ENCODE measurements at places on chromosomes 3 and 15. TPM values are rescaled to one million over a fixed set of nuclear protein-coding genes. Genes with fewer than 3 reads are reported as not detected.

The CLRN1 gene
- total RNA-seq, result not detected

The AADACL2 gene
- total RNA-seq, result not detected

The STRC gene
- 0.73 TPM for total RNA-seq

The ADGRG7 gene
- not detected for total RNA-seq

The BRK1 gene
- 123 TPM for total RNA-seq

The CKMT1A gene
- not detected for total RNA-seq

The SNX22 gene
- 0.39 TPM for total RNA-seq

The GP9 gene
- not detected for total RNA-seq

The FBXO40 gene
- total RNA-seq, result not detected

The CLCN2 gene
- 5.5 TPM for total RNA-seq

The LRRC34 gene
- 9.8 TPM for total RNA-seq

The CPLX3 gene
- not detected for total RNA-seq

The ACTRT3 gene
- 3.5 TPM for total RNA-seq

The XYLB gene
- 7.7 TPM for total RNA-seq

The OSBPL10 gene
- 11.1 TPM for total RNA-seq

The ACSBG1 gene
- not detected for total RNA-seq

The GPR27 gene
- under 0.01 TPM for total RNA-seq

The LRRIQ4 gene
- not detected for total RNA-seq

The IMPG2 gene
- total RNA-seq, result 0.20 TPM

The DOCK3 gene
- 0.20 TPM for total RNA-seq

The SCG3 gene
- not detected for total RNA-seq

The C3orf85 gene
- not detected for total RNA-seq

The ISLR2 gene
- not detected for total RNA-seq

The SERF2 gene
- 334 TPM for total RNA-seq

The UROC1 gene
- total RNA-seq, result not detected

The ARHGEF26 gene
- 5.5 TPM for total RNA-seq

The SH2D7 gene
- not detected for total RNA-seq

The UCN2 gene
- 0.20 TPM for total RNA-seq

The KBTBD8 gene
- total RNA-seq, result 0.73 TPM

The SCAANT1 gene
- not detected for total RNA-seq

The SLC22A14 gene
- 1.5 TPM for total RNA-seq

The IL12A gene
- total RNA-seq, result 3.5 TPM

The TAGLN3 gene
- total RNA-seq, result not detected

The RBP2 gene
- total RNA-seq, result not detected

The IMPDH2 gene
- total RNA-seq, result 479 TPM

Data from subcutaneous preadipocyte (primary cell).